ENCODE measurements at places on chromosomes 3 and 15.

DNA sequence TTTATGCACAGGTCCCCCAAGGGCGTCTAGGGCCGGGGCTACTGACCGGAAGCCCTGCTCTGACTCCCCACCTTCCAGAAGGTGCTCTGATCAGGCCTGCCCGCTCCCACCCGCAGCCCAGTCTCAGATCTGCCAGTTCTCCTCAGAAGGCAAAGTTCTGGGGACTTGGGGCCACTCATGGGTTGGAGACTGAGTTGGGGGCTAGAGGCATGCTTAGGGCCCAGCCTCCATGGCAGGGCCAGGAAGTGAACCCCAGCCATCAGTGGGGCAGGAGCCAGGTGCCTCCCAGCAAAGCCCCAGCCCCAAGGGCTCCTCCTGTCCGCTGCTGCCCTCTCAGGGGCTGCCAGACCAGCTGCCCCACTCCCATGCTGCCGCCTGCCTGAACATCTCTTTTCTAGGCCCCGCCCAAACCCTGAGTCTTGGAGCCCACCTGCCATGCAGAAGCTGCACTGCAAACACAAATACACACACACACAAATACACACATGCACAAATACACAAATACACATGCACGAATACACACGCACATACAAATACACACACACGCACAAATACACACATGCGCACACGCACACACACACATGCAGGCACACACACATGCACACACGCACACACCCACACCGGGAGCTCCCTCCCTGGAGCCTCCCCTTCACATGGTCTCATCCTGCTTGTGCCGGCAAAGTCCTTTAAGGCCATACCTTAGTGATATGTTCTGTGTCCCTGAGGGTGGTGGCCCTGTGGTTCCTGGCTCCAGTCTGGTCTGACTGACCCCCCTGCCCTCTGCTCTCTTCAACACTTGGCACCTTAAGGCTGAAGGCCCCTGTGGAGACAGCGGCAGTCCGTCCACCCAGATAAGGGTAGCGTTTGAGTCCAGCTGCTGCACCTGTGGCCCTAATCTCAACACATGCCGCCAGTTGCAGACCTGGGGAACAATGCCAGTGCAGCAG is 59.2 kb upstream of the KLF13 start:
- DNase-seq = no peak

DNA sequence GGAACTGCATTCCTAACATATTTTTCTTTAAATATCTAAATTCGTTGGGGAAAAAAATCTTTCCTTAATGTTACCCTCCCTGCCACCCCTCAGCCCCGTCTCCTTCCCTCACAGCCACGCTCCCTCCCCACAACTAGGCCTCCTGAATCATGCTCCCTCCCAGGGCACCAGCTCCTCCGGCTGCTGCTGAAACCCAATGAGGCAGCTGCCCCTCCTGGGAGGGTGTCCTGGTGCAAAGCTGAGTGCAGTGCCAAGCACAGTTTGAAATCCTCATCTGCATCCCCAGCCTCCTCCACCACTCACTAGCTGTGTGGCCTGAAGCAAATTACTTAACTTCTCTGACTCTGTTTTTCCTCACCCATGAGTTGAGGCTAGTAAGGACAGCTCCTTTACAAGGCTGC is 2.7 kb upstream of the NR2E3 start:
- no peak for DNase-seq

GRCh38 chr15:31503758-31504461 is 177.3 kb downstream of the KLF13 start:
- DNase-seq = no peak

DNA sequence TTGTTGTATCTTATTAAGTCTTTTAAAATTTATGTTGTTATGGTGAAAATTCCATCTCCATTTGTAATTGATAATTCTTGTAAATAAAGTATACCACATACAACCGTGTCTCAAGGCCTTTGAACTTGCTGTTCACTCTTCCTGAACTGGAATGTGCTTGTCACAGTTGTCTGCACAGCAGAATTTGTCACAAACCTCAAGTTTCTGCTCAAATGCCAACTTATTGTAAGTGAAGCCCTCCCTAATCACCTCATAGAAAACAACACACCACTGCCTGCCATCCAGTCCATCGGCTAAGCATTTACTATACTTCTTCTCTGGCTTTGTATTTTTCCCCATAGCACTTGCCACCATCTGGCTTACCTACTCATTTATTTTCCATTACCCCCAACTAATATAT is 192.3 kb downstream of the THRB start:
- no peak for DNase-seq

- DNase-seq = no peak
Observed at GRCh38 chr3:26590919-26591484, 31.6 kb upstream of the LRRC3B start.

DNA sequence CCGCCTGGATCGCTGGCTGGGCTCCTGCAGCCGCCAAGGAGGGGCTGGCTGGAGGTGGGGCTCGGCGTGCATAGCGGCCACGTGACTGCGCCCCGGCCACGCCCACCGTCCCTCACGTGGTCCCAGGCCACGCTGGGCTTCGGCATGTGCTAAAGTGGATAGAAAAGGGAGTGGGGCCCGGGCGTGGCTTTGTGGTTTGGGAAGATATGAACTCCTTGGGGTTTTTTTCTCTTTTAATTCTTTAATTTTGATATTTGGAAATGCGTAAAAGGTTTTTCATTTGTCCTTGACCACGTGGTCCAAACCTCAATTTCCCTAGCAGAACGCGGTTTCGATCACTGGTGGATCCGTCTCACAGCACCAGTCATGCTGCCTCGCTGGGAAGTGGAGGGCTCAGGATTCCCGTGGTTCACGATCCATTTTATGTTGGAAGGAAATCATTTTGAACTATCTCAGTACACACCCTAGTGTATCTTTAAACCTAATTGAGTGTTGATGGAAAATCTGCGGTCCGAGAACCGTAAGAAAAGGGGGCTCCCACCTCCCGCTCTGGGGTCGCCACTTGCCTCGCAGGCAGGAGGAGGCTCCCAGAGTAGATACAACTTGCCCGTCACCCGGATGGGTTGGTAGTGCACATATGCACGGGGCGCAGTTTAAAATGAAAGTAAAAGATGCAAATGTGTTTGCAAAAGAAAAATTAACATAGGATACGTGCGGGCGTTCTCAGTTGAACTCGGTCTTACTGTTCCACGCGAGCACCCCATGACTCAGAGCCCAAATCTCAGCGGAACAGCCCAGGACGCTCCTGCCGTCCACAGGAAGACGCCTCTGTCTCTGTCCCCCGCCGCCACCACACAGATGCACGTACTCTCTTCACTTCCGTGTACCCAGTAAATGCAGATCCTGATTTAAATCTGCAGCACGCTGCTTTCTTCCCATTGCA is 141.9 kb downstream of the PGPEP1L start:
- peak; percentile 76 for DNase-seq

DNA sequence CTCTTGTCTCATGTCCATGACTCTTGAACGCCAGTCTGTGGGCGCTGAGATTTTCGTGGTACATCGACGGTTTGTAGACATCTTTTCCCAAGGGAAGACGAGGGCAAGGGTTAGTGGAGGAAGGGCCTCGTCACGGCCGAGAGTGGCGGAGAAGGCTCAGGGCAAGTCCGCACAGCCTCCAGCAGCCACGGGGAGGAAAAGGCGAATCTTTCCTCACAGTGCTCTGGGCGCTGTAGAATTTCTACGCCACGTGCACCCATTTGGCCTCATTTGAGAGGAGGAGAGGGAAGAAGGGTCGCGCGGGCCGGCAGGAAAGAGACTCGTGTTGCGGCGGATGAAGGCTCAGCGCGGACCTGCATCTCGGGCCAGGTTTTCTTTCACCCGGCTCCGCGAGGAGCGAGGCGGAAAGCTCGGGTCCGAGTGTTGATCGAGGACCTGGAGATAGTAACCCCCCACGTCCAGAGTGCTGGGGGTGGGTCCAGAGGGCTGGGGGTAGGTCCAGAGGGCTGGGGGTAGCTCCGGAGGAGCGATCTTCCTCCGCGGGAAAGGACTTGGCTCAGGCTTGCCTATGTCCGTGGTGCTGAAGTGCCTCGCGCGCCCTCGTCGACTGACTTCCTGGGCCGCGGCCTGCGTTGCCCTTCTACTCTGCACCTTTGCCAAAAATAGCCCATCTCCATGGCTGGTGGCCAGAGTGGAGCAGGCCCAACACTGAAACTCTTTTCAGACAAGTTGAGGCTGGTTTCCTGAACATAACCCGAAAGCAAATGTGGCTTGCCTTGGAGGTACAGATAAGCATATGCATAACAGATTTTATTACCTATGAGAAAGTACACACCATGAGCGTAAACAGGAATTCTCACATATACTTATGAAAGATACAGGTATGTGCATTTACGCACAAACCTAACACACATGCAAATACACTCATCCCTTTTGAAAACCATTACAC is 1.1 kb downstream of the SLC35G2 start:
- DNase-seq = no peak

- no peak for DNase-seq
Observed at GRCh38 chr3:144036498-144036897, 64.9 kb downstream of the DIPK2A start.

DNA sequence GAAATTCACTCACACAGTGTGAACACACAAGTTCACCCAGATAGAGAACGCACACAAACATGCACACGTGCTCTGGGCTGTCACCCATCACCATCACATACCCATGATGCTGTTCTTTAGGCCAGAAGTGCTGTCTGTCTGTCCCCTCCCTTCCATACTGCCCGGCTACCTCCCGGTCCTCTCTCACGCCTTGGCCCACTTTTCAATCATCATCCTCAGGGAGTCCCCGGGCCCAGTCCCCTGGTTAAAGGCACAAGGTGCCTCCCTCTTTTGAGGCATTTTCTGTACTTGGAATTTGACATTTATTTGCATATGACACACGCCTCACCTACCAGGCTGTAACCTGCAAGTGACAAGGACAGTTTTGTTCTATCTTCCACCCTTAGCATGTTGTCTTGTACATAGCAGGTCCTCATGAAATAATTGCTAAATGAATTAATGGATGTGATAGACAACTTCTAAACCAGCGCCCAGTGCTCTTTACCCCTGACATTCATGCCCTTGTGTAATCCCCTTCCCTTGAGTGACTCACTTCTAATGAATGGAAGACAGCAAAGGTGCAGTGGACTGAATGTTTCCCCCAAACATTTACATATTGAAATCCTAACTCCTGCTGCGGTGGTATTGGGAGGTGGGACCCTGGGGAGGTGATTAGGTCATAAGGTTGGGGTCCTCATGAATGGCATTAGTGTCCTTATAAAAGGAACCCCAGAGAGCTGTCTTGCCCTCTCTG is 73.9 kb upstream of the ADPGK start:
- DNase-seq = no peak

GRCh38 chr3:179829401-179829800 is 176.6 kb downstream of the USP13 start:
- DNase-seq = no peak

DNA sequence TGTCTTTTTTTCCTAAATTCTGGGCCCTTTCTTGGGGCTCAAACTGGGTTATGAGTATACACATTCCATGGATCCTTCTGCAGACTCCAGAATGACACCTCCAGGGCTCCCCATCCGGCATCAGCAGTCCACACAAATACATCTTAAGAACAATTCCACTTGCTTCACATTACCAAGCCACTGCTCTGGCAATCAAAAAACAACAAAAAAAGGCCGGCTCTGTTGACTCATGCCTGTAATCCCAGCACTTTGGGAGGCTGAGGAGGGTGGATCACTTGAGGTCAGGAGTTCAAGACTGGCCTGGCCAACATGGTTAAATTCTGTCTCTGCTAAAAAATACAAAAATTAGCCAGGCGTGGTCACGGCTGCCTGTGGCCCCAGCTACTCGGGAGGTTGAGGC is 49.9 kb upstream of the LPP start:
- no peak for DNase-seq

DNA sequence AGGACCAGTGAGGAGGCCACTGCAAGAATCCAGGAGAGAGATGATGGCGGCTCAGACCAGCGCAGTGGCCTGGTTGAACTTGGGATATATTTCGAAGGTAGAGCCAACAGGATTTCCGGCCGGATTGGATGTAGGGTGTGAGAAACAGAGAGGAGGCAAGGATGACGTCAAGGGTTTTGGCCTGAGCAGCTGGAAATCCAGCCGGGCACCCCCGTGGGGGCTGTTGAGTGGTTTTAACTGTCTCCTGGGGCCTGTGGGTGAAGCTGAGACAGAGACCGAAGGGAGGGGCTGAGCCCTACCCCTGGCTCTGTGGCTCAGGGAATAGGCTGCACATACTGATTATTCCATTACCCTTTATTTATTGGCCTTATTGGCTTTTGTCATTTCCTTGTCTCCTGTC is 45.7 kb downstream of the EXOG start:
- no peak for DNase-seq

GRCh38 chr3:161682715-161683114 is 186.1 kb downstream of the OTOL1 start:
- no peak for DNase-seq

GRCh38 chr3:73437828-73438227 is 186.9 kb downstream of the PDZRN3 start:
- no peak for DNase-seq

- no peak for DNase-seq
Observed at GRCh38 chr3:114509756-114510155, 215.9 kb downstream of the TIGIT start.

GRCh38 chr15:44536302-44536961 is 515 bp upstream of the EIF3J start:
- no peak for DNase-seq

DNA sequence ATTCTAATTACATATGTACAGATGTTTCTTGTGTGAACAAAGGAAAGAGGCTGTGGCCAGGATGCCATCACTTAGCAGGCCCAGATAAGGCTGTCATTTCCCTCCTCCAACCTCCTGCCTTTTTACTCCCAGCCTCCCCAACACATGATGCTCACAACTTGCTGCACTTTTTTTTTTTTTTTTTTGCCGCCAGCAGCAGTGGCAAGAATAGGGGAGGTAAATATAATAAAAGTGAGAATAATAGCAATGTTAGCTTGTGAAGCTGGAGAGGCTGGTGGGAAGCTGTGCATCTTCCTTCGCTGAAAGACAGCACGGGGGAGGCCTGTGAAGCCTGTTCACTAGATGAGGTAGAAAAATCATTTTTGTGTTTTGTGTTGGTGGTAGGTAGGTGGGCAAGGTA is 42.5 kb upstream of the MYO5C start:
- DNase-seq = no peak

GRCh38 chr15:22806664-22807063 is 20.2 kb downstream of the NIPA1 start:
- no peak for DNase-seq

GRCh38 chr3:11541321-11542303 is 102.1 kb downstream of the VGLL4 start:
- no peak for DNase-seq

GRCh38 chr3:134311693-134312071 is 61.0 kb upstream of the RYK start:
- no peak for DNase-seq

DNA sequence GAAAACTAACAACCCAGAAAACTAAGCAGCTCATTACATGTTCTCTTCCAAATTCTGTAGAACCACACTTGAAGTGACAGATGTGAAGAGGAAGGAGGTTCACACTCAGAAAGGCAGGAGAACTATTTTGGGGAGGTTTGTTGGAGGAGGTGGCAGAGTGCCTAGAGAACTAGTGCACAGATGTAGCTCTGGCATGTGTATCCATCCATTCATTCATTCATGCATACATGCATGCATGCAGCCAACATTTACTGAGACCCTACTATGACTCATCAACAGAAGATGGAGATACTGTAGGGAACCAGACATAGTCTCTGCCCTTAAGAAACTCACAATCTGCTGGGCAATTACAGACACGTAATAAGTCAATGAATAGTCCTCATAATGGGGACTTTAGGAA is 116.7 kb downstream of the ERC2 start:
- no peak for DNase-seq

All from CD4-positive, alpha-beta T cell treated with Interleukin-15 for 4 hours (primary cell).